ENCODE measurements at places on chromosomes 13 and 19. TPM values are rescaled to one million over a fixed set of nuclear protein-coding genes. Genes with fewer than 3 reads are reported as not detected.

SYT3 gene
- 1.5 TPM for total RNA-seq

- H3K27ac ChIP-seq, result no peak overlapping the region
- H3K4me3 ChIP-seq, result no peak overlapping the region
- DNase-seq, result no peak
- no peaks in the 10 kb centered on the region for H3K4me1 ChIP-seq
- H3K36me3 ChIP-seq, result no peaks in the 10 kb centered on the region
- H3K27me3 ChIP-seq, result no peaks in the 10 kb centered on the region
These were observed 426.7 kb downstream of the TBC1D4 start for GRCh38 chr13:75055296-75055695.

KLF12 gene
- 8.8 TPM for total RNA-seq

CYP2A7 gene
- not detected for total RNA-seq

GRCh38 chr13:42549552-42549936 lies 24.4 kb upstream of the TNFSF11 start:
- no peaks in the 10 kb centered on the region for H3K4me1 ChIP-seq
- H3K36me3 ChIP-seq, result no peaks in the 10 kb centered on the region
- H3K27ac ChIP-seq, result no peak overlapping the region
- H3K4me3 ChIP-seq, result no peak overlapping the region
- no peak for DNase-seq

DNA sequence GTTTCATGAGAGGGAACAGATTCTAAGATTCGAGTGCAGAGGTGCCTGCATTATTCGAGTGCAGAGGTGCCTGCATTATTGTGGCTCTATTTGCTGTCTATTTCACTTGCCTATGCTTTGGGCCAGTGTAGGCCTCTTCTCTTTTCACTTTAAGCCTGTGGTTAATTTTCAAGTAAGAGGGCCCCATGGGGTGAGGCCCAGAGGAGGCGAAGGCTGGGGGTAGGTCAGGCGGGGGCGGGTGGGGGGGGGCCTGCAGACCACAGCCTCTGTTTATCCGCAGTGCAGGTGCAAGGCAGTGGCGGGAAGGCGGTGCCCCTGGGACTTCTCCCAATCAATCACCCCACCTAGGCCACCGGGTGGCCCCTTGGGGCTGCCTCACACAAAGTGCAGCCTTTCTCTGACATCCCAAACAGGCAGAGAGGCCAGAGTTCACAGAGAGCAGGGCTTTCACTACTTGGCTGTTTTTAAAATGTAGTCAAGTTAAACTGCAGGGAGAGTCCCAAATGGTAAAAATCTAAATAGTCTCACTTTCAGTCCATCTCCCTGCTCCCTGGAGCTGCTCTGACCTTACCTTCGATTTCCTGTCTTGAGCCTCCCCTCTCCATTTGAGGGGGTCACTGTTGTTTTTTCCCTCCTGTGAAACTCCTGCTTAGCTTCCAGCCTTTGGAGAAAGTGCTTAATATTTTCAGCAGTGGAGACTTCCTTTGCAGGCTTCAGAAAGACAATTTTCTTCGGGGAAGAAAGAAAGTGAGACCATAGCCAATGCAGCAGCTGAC lies 249.0 kb downstream of the DLEU7 start:
- H3K4me3 ChIP-seq, result no peak overlapping the region

ZNF562 gene
- total RNA-seq, result 26.8 TPM

- peak; percentile 21 for DNase-seq
- H3K27me3 ChIP-seq, result no peaks in the 10 kb centered on the region
- no peak overlapping the region for H3K4me3 ChIP-seq
- no peaks in the 10 kb centered on the region for H3K36me3 ChIP-seq
- no peak overlapping the region for H3K27ac ChIP-seq
- H3K4me1 ChIP-seq, result no peaks in the 10 kb centered on the region
These were observed 108.4 kb downstream of the KLF5 start for GRCh38 chr13:73167028-73167820.

- no peaks in the 10 kb centered on the region for H3K27me3 ChIP-seq
- no peaks in the 10 kb centered on the region for H3K4me1 ChIP-seq
- no peak for DNase-seq
These were observed 911.0 kb downstream of the PCDH17 start for GRCh38 chr13:58542530-58542929.

LCP1 gene
- total RNA-seq, result 89.8 TPM

ACTMAP gene
- total RNA-seq, result 23.7 TPM

GIPR gene
- total RNA-seq, result 14.9 TPM

- no peaks in the 10 kb centered on the region for H3K4me1 ChIP-seq
- no peaks in the 10 kb centered on the region for H3K36me3 ChIP-seq
- no peak overlapping the region for H3K4me3 ChIP-seq
- no peaks in the 10 kb centered on the region for H3K27me3 ChIP-seq
These were observed 160.4 kb upstream of the PCDH9 start for GRCh38 chr13:67390462-67391086.

GTPBP3 gene
- total RNA-seq, result 24.1 TPM

All from lung (tissue), 17 donors.